ENCODE measurements at places on chromosomes 12 and 14.

GRCh38 chr14:31752867-31753661 is 191.9 kb downstream of the NUBPL start:
- DNase-seq: no peak

- DNase-seq: no peak
Measured at GRCh38 chr12:5094551-5094950, 50.9 kb downstream of the KCNA5 start.

DNA sequence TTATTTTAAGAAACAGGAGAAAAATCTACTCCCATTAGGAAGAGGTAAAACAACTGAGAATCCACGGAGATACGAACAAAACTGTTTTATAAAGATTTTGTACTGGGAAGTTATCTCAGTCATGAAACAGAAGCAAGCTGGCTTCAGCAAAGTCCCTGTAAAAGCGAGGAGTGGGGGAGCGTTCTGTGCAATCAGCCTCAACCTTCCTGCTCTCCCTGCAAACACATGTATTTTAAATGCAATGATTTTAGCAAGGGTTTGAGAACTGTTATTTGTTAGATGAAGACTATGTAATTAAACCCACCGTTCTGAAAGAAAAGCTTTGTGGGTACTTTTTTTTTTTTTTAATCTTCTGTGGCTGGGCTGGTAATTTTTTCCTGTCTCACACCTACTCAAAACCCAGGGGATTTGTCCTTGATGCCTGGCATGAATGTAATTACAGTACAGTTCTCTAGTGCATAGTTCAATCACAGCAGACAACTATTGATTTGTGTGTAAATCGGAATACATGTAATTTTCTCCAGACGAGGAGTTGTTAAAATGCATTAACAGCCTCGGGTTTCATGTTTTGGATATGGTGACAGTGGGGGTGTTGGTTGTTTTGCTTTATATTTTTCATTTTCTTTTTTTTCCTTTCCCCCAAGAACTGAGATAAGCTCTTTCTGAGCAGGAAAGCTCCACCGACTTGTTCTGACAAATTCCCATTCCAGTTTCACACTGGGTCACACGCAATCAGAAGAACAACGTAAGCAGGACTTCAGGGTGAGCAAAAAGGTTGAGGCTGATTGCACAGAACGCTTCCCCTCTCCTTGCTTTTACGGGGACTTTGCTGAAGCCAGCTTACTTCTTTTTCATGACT is 153.6 kb downstream of the PHLDA1 start:
- DNase-seq: no peak

DNA sequence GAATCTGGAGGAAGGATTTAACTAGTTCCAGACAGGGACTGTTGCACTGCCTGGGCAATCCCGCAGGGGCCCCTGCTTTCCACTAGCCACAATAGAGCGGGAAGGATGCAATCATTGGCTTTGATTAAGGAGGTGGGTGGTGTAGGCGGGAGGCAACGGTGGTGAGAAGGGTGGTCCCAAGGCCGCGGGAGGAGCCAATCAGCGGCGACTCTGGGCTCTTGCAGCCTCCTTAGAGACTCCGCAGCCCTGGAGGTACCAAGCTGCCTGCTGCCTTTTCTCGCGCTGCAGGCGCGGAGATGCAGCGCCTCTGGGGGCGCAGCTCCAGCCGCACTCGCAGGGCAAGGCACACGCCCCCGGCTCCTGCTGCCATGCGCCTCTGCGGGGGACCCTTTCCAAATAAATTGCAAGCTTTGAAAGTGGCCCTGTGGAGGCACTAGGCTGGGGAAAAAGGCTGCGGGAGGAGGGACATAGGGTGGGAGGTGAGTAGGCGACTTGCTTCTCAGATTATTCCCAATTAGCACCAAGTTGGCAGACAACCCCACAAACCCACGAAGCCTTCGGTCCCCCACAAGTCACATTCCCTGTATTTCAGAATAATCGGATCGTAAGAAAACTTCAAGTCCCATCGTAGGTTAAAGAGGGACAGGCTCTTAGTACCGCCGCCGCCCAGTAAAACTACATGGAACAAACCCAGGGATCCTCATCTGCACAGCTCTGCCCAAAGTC is 858 bp upstream of the KCNA1 start:
- DNase-seq: no peak

- no peak for DNase-seq
Measured at GRCh38 chr14:24483604-24484252, 24.3 kb downstream of the CMA1 start.

DNA sequence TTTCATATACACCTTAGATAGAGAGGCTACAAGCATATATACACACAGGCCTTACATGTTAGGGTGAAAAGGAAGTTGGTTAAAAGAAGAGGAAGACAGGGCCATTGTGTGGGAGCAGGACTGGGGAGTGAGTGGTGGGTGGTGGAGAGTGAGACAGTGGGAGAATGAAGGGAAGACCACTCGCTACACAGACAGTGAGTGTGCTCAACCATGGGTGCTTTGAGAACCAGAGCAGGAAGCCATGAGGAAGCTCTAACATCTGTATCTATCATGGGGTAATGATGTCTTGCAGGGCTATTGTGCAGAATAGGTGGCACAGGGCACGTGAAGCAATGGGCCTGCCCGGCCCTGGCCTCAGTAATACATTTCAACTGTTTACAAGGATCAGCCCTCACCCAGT is 11.4 kb upstream of the KRT74 start:
- DNase-seq: no peak

DNA sequence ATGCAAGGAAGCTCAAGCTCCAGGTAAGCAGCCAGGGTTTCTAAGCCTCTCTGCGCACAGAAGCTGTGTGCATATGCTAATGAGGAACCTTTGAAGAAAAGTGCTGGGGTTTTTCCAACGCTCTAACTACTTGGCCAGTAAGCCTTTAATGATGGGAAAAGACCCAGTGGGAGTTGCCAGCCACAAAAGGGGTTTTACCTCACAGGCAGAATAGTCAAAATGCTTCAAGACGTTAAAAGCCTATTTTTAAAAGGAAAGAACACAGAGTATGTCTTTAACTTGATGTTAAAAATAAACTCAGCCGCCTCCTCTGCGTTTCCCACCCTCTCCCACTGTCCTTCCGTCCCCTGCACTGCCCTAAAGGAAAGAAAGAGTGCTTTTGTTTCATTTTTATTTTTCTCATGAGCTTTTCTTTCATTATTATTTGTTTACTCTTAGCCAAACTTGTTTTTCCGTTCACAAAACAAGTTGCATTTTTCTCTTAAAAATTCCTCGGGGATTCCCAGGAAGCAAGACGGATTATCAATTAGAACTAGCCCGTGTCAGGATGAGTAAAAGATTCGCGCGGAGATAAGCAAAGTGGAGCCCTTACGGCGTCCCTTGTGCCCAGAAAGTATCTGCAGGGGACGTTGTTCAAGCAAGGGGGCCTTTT is 209.8 kb upstream of the NUDT4 start:
- no peak for DNase-seq

GRCh38 chr14:65346895-65347294 is 65.6 kb upstream of the FUT8 start:
- no peak for DNase-seq

DNA sequence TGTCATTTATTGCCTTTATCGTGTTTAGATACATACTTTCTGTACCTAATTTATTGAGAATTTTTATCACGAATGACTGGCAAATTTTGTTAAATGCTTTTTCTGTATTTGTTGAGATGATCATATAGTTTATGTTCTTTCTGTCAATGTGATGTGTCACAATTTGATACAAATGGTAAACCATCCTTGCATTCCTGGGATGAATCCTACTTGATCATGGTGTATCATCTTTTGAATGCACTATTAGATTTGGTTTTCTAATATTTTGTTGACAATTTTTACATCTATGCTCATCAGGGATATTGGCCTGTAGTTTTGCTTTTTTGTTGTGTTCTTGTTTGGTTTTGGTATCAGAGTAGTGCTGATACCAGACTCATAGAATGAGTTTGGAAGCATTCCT is 185.1 kb downstream of the NUBPL start:
- DNase-seq: no peak

- DNase-seq: no peak
Measured at GRCh38 chr14:71122866-71123565, 215.8 kb downstream of the PCNX1 start.
